HFFc6 (cell line): ENCODE measurements at places on chromosomes 5 and 9. TPM values are rescaled to one million over a fixed set of nuclear protein-coding genes. Genes with fewer than 3 reads are reported as not detected.

GRCh38 chr5:56405116-56405908 is 172.2 kb upstream of the ANKRD55 start:
- peaks cover 4% of the 10 kb centered on the region for H3K27me3 ChIP-seq
- H3K27ac ChIP-seq: no peak overlapping the region
- H3K4me3 ChIP-seq: no peak overlapping the region

DNA sequence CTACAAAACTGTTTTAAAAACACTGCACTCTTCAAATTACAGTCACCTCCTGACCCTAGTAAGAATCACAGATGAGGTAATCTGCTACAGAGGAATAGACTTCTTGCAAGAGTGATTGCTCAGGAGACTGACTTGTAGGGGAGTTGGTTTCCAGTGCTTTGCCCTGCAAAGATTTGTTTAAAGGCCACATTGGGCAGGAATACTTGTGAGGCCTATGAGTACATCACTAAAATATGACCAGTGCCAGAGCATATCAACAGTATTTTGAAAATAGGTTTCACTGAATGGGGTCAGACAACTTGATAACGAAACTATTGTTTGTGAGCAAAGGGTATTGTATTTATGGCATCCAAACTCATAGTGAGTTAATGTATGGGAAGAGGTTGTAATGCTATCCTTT is 21.5 kb upstream of the CTNND2 start:
- no peaks in the 10 kb centered on the region for H3K27me3 ChIP-seq
- H3K4me3 ChIP-seq: no peak overlapping the region
- no peaks in the 10 kb centered on the region for H3K4me1 ChIP-seq
- no peak for DNase-seq
- no peak overlapping the region for H3K27ac ChIP-seq

DNA sequence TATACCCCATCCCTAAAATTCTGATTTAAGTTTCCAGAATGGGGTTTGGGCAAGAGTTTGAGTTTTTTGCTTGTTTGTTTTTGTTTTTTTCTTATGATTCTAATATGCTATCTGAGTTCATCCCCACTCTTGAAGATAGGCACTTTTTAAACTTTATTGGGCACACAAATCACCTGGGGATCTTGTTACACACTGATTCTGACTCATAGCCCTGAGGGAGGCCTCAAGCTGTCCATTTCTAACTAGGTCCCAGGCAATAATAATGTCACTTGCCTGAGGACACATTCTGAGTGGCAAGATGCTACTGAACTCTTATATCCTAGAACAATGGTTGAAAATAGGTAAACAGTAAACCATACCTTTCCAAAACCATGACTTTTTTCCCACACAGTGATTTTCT is 22.8 kb upstream of the ABLIM3 start:
- no peak overlapping the region for H3K4me3 ChIP-seq
- DNase-seq: no peak
- H3K4me1 ChIP-seq: peaks cover 31% of the 10 kb centered on the region
- no peak overlapping the region for H3K27ac ChIP-seq
- H3K27me3 ChIP-seq: no peaks in the 10 kb centered on the region; the same call in 1 of the 2 replicates
- no peaks in the 10 kb centered on the region for H3K36me3 ChIP-seq

DNA sequence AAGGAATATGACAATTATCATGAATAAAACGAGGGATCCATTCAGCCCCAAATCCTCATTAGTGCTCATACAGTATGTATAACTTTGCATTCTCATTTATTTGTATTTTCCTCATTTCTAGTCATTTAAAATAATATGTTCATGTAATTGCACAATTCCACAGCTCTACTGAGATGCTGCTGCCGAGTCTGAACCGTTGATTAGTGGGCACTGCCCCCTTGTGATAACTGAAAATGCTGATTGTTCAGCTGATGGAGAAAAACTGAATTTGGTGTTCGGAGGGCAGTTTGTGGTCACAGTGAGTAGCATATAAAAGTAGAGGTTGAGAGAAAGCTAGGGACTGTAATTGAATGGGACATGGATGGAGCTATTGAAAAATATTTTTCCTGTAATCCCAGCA is 12.2 kb upstream of the GPR151 start:
- H3K36me3 ChIP-seq: no peaks in the 10 kb centered on the region
- no peaks in the 10 kb centered on the region; the same call in 1 of the 2 replicates for H3K4me1 ChIP-seq
- H3K27ac ChIP-seq: no peak overlapping the region
- H3K27me3 ChIP-seq: peaks cover 10% of the 10 kb centered on the region
- no peak for DNase-seq
- H3K4me3 ChIP-seq: no peak overlapping the region

Gene CARD9
- 2.8 to 20.2 TPM (median 18.8 TPM) in 3 replicates for total RNA-seq

Gene MCC
- 2.8 and 4.4 TPM in 2 replicates for total RNA-seq
